ENCODE measurements at places on chromosomes 2 and 18.
A peak's percentile ranks its signal among the peaks of the same experiment; 100 is the strongest.

DNA sequence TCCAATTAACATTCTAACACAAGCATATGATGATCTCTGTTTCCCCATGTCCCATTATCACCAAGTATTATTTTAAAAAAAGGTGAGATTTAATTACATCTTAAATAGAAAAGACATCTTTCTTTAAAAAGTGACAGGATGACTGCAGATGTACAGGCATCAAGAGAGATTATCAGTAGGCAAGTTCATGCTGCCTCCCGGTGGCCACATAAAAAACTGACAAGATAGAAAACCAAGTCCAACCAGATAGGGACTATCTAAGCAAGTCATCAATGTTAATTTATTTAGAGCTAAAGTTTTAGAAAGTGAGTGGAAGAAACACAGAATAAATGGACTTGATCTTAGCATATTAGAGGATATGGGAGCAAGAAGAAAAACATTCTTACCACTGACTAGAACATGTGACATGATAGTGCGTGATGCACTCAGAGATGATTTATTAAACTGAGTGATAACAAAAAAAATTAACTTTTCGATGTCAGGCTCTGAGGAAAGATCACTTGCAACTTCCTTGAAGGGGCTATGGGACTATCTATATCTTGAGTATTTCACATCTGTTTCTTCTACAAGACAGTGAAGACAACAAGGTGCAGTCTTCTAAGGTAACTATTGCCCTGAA, 5.4 kb upstream of the TDRD15 start:
- DNase-seq = no peak

GRCh38 chr2:142325870-142326269, 195.1 kb upstream of the LRP1B start:
- no peak for DNase-seq

DNA sequence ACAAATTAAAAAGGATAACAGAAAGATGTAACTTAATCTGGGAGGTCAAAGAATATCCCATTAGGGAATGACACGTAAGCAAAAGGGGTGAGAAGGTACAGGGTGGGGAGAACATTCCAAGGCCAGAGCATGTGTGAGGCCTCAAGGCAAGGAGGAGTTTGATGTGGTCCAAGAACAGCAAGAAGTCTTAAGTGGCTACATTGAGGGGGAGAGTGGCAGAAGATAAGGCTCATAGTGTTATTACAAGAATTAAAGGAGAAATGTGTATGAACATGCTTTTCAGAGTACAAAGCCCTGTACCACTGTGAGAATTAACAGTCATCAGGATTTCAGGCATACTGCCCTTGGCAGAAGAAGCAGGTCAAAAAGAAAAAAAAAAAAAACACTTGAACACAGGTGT, 174.4 kb upstream of the ERBB4 start:
- no peak for DNase-seq

DNA sequence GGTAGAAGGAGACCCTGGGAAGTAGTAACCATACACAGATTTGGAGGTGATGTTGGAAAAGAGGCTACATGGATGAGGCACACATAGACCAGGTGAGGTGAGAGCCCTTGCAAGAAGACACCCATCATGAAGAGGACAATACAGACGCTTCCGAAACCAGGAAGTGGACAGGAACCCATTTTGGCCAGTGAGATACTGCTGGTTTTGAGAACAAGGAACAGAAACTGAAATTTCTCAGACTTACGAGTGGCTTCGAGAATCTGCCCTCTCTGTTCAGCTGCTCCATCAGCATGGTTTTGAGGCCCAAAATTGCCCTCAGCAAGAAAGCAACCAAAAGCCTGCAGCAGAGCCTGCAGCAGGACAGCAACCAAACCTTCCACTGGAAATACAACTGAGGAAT, 479.1 kb upstream of the NRXN1 start:
- DNase-seq = no peak

GRCh38 chr18:64090876-64091275, 58.0 kb downstream of the LINC00305 start:
- no peak for DNase-seq

GRCh38 chr2:10530607-10531239, 82.6 kb upstream of the ODC1 start:
- no peak for DNase-seq

DNA sequence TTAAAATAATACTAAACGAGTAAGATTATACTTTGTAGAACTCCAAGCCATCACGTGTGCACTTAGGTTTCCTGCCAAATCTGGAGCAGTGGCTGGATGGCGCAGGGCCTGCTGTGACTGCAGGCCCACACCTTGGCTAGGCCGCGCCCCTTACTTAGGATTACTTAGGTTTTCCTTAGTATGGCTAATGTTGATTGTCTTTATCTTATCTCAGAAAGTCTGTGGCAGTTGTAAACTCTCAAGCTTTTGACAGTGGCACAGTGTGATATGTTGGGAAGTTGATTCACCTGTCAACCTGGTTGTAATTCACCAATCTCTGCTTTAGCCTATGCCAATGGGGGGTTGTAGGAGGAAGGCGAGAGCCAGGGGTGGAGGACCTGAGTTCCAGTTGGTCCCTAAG, 208.4 kb downstream of the ZNF407 start:
- DNase-seq = no peak

- DNase-seq = no peak
Measured at GRCh38 chr2:159860581-159861310, 62.7 kb upstream of the CD302 start.

- DNase-seq = peak; percentile 11
Measured at GRCh38 chr2:225735844-225736243, 336.3 kb downstream of the NYAP2 start.

- no peak for DNase-seq
Measured at GRCh38 chr2:105269426-105269825, 27.9 kb downstream of the GPR45 start.

- DNase-seq = no peak
Measured at GRCh38 chr18:51619283-51619682, 421.8 kb upstream of the MEX3C start.

GRCh38 chr2:25077789-25078169, 35.9 kb downstream of the EFR3B start:
- DNase-seq = no peak

DNA sequence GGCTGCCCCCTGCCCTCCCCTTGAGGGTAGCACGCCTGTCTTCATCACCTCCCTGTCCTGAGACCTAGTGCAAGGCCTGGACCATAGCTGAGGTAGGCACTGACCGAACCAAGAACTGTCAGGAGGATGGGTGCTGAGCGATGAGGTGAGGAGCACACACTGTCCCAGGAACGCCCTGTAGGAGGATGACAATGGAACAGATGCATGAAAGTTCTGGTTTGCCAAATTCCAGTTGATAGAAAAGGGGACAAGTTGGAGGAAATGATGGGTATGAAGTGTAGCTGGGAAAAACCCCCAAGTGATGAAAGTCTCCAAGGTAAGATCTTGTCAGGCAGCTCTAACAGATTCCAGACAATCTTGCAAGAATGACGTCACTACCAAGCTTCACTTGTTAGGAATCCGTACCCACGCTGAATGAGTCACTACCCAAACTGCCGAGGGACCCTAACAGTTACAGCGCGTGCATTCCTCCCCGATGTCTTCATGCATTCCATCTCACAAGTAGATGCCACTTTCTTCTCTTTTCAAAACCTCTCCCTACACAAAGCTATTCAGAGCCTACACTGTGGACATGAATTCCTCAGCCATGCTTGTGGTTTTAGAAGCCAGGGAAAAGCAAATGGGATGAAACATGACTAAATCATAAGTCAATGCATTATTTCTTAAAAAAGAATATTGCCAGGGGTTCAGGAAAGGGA, 27.6 kb downstream of the MRPL33 start:
- DNase-seq = peak; percentile 84

- DNase-seq = no peak
Measured at GRCh38 chr18:11367351-11367750, 218.0 kb upstream of the PIEZO2 start.

DNA sequence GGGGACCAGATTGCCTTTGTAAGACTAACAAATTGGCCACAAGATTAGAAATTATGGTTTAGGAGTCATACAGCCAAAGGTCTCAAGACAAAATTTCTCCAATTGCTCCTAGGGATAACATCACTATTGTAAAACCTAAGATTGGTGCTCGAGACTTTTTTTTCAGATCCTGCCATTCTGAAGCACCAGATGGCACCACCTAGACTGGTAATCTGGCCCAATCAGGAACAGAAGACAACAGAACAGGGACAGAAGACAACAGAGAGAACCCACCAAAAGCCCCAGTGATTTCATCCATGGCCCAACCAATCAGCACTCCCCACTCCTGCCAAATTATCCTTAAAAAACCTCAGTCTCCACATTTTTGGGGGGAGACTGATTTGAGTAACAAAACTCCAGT, 66.8 kb downstream of the LINC00305 start:
- no peak for DNase-seq

GRCh38 chr2:181123798-181124231, 143.4 kb downstream of the UBE2E3 start:
- no peak for DNase-seq

- no peak for DNase-seq
Measured at GRCh38 chr2:218895759-218896500, 15.3 kb downstream of the WNT10A start.

DNA sequence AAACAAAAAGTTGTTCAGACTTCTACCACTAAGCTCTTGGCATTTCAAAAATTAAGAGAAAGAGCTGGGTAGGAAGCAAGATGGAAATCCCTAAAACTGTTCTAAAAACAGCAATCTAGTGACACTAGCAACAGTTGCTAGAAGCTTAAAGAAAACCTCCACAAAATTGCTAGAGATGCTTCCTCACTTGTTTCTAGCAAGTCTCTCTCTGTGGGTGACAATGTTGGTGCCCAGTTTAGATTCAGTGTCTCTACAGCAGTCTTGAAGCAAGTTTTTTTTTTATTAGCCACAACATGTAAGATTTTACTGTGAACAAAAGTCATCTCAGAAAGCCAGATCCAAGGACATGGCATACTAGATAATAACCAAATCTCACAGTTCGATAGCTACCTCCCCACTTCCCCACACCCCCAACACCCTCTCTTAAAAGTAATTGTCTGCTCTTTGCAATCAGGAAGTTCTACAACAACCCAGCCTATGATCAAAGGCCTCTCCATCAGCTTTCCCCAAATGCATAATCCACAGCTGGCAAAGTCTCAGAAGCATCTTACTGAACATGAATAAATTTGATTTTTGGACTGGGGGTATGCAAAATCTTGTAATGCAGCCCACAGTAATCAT, 70.0 kb downstream of the ANKRD44 start:
- no peak for DNase-seq

- no peak for DNase-seq
Measured at GRCh38 chr18:30527226-30527625, 515.3 kb downstream of the DSC3 start.

GRCh38 chr2:54455131-54455562, 980 bp upstream of the SPTBN1 start:
- no peak for DNase-seq

DNA sequence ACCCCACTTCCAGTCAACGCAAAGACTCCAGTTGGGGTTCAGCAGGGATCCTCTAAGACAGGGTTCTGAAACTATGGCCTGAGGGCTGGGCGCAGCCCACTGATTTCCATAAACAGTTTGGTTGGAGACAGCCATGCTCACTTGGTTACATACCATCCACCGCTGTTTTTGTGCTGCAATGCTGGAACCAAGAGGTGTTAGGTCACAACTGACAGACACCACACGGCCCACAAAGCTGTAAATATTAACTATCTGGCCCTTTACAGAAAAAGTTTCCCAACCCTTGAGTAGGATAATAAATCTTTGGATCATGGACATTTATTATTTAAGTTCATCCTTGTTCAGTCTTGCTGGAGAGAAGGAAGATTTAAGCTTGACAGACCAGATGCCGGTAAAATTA, 8.4 kb upstream of the CD226 start:
- no peak for DNase-seq

- no peak for DNase-seq
Measured at GRCh38 chr2:47737191-47737975, 45.6 kb upstream of the MSH6 start.

GRCh38 chr2:206428783-206429182, 14.5 kb upstream of the ADAM23 start:
- DNase-seq = no peak

DNA sequence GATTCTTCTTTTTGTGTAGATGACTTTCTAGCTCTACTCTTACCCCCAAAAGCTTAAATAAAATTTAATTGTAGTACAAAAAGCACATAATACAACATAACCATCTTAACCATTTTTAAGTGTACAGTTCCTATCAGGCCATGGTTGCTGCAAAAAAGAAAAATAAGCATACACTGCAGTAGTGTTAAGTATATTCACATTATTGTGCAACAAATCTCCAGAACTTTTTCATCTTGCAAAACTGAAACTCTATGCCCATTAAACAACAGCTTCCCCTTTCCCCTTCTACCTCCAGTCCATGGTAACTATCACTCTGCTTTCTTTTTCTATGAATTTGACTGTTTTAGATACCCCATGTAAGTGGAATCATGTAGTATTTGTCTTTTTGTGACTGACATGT, 18.1 kb downstream of the PPM1B start:
- no peak for DNase-seq

- no peak for DNase-seq
Measured at GRCh38 chr2:10771786-10772185, 40.8 kb downstream of the PDIA6 start.
